ENCODE measurements at places on chromosomes 3 and 15.

DNA sequence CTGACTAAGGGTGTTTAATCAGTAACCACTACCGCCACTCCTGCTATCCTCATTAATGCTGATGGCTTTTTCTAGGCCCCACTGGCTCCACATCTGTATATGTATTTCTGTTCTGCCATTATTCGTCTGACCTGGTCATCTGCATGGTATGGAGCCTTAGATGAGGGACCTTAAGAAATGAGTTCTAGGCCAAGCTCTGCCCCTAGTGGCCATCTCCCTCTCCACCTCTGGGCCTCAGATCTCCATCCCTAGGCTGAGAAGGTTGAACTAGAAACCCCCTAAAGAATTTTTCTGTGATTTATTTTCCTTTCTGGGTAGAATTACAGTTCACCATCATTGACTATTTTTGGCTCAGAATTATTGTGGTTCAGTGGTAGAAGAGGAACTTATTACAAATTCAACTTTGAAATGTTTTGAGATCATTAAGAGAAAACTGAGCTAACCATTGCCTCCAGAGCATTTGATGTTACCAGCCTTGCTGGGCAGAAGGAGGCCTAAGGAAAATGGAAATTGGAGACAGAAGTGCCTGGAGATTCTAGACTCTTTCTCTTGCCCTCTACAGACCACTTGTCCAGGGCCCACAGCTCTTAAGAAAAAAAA is 325.2 kb upstream of the NR2E3 start:
- DNase-seq: no peak

DNA sequence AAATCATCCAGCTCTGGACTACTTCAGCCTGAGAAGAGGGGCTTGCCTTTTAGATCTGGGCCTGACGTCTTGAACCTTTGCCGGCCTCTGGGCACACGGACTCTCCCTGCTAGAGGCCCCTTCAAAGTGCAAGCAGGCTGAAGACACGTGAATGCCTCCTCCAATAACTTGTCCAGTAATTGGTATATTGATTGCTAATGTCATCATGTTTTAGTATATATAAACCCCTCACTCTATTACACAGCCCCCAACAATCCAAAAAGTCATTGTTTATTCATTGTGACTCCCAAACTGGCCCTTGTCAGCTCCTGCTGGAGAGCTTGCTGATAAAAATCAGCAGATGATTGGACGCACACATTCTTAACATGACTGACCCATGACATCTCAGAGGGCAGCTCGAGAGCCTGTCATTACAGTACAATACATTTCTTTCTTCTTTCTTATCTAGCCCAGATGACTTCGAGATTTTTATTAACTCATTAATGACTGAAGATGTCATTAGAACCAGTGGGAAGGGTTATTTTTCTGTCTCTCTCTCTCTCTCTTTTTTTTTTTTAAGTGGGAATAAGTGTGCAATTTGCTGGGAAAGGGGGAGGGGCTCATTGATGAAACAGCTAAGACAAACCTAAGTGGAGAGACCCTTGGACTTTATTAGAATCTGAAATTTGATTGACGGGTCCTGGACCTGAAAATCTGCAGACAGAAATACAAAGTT is 65.5 kb upstream of the NR2F2 start:
- DNase-seq: no peak

DNA sequence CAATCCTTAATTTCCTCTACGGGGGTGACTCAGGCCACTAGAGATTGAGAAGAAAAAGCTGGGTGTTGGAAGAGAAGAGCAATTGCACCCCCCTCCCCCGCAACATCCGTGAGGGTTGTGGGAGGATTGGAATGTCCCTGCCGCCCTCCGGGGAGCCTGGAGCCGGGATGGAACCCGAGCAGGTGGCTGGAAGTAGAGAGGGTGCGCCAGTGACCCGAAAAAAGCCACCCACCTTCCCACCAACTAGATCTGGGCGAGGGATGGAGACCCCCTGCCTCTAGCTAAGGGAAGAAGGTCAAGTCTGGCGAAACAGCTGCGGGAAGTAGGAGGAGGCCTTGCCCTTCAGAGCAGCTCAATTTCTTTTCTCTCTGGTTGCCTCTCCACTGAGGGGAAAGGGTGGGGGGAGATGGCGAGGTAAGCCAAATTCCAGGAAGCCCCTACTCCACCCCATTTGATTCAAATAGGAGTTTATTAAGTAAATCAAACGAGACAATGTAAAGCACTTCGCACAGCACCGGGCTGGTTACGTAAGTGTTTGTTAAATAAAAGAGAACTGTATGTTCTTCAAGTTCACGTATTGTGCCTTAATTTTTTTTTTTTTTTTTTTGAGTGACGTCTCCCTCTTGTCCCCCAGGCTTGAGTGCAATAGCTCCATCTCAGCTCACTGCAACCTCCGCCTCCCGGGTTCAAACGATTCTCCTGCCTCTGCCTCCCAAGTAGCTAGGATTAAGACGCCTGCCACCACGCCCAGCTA is 1.1 kb upstream of the WWTR1 start:
- peak; percentile 26 for DNase-seq

- DNase-seq: no peak
These were observed 386.8 kb downstream of the TBC1D5 start for GRCh38 chr3:17355591-17355990.

DNA sequence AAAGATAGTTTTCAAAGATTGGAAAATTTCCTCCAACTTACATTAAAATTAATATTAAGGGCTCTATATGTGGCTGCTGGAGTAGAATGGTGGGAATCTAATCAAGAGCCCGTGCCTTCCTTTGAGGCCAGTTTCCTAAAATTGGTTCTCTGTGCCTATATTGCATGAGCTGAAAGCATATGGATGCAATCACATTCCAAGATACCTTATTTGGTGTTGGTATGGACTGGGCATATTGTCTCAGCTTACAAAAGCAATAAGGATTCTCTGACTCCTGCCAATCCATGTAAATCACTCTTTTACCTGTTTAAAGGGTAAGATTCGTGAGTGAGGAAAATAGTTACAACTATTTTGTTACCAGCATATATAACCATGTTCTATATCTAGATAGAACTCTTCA is 111.6 kb downstream of the GREM1 start:
- DNase-seq: no peak

GRCh38 chr3:127858937-127859336 is 36.6 kb upstream of the MGLL start:
- DNase-seq: no peak
